ENCODE measurements at places on chromosomes 13 and 19.

DNA sequence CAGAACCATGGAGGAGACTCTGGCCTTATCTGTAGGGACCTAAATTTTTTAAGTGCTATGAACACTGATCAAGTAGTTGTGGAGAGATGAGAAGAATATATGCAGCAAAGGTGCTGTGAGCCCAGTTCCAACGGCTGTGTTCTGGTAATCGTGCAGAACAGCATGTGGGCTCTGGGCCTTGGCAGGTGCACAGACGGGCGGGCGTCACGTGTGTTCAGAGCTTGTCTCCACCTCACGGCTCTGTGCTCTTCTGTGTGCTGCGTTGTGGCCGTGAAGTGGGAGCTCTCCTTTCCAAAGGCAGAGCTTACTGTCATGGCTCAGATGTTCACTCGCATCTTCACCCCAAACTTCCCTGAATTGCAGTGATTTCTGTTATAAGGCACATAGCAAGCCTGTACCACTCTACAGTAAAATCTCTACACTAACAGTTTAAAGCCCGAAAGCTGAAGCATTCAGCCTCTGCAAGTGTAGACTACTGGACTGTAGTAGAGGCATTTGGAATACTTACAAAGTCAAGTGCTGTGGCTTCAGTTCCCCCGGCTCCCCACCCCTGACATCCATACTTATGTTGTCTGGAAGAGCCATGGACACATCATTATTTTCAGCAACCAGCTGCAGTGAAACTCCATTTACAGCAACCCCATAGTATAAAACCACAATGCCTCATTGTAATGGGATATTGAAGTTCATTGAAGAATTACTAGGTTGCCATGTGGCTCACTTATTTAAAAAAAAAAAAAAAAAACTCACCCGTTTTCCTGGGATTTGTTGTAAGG, 27.5 kb upstream of the TEX29 start:
- DNase-seq = no peak

DNA sequence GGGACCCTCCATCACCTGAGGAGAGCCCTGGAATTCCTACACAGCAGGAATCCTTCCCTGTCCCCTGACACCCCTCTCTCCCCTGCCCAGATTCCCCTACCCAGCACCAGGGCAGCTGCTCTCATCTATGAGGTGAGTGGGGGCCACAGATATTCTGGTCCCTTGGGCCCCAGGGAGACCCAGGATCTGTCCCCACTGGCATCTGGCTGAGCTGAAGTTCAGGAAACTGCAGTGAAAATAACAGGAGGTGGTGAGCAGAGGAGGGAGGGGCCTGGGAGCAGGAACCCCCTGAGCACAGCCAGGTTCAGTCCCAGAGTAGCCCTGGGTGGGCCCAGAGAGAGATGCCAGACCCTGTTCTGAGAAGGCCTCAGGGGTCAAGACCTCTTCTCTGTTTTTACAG, 10.1 kb downstream of the CEACAM21 start:
- DNase-seq = no peak

DNA sequence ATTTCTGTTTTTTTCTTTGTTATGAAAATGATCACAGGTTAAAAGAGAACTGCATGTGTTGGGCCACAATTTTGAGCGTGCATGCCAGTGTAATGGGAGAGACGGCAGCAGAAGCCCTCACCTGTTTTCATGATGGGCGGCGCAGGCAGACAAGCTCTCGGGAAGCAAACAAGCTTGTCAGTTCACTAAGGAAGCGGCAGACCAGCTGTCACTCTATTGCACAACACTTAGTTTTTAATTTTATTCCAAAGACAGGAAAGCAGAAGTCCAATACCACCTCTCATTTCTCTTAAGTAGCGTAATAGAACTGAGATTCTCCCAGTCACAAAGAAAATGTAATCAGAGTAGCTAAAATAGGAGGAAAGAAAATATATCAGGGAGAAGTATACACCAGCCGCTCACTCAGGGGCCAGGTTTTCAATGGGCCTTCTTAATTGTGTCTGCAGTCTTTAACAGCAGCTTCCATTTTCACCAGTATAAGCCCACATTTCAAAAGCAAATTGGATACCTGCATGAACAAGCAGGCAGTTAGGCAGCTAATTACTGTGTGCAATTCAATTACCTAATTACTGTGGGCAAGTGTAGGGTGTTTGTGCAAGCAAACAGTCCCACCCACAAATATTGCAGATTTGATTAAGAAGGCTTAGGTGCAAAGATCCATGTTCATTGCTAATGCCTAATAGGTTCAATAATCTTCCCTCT, 711.4 kb downstream of the DIAPH3 start:
- no peak for DNase-seq

DNA sequence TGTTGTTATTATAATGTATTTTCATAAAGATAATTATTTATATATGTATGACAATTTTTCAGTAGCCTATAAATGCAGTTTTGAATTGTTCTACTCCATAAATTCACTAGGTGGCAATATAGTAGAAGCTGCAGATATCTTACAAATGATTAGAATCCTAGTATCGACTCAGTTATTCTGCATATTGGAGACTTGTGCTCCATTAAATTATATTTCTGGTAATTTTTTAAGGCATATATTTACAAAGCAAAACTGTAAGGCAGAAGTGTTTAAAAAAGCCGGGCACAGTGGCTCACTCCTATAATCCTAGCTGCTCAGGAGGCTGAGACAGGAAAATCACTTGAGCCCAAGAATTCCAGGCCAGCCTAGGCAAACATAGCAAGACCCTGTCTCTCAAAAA, 58.7 kb downstream of the DPY19L3 start:
- no peak for DNase-seq

DNA sequence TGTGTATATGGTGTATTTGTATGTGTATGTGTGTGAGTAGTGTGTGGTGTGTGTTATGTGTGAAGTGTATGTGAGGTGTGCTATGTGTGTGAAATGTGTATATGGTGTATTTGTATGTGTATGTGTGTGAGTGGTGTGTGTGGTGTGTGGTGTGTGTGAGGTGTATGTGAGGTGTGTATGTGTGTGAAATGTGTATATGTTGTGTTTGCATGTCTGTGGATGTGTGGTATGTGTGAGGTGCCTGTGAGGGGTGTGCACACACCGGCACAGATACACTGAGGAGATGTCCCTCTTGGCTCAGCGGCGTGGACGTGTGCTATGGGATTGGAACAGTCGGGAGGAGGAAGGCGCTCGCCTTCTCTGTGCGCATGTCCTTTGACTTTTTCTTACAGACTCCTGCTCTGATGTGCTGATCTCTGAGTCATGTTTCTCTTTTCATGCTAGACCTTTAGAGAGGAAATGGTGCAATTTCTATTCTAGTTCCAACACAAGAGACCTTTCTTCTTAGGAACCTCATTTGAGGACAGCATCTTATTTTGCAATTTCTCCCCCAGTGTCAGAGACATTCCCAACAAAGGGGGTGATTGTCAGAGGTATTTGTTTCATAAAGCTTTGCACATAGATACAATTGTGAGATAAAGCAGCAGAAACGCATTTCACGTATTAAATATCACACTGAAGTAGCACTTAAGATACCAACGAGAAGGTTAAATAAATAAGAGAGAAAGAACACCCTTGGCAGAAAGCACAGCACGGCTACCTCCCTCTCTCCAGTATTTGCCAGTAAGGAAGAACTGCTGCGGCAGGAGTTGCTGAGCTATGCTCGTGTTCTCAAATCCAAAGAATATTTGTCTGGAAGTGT, 11.3 kb upstream of the TNFRSF19 start:
- peak; percentile 76 for DNase-seq

DNA sequence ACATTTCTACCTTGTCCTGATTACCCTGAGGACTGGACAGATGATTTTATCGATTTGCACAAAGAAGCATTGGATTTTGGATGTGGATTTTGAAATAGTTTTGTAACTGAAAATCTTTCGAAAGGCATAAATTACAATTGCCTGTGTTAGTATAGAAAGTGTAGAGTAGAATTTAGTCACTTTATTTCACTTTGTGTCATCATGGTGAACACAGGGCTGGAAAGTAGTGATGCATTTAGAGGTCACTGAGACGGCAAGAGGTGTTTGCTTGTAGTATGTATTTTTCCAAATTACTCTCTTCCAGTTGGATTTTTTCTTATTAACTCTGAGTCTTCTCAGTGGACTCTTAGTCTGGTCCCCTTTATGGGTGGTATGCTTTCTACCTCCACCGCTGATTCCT, 326.0 kb downstream of the NALCN start:
- no peak for DNase-seq

DNA sequence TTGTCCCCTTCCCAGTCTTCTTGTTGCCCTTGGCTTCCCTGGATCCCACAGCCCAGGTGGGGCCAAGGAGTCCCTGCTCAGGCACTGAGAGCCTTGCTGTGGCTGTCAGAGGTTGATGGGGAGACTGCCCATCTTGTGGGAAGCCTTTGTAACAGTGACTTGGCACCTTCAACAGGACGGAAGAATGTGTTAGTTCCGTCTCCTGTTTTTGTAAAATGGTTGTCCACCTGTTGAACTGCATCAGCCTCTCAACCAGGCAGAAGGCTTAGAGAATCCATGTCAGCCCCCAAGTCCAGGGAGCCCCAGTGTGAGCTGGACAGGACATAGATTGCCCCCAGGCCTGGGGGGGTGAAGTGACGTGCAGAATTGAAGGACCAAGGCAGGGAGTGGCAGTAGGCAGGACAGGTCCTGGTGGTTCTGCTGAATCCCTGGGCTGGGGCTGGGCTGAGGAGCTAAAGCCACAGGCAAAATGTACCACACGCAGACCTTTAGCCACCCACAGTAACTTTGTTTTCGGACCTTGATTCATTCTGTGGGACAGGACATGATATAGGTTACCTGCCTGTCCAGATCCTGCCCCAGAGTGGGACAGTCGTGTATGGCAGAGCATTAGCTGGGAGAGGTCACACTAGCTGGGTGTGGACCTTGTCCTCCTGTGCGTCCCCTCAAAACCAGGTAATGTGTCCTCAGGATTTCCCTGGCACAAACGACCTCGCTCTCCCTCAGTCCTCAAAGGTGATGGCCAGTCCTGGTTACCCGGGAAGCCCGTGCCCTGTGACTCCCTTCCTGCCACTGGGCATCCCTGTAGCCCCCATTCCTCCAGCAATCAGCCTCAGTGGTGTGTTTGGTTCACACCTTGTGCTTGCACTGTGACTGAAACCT, 47.0 kb downstream of the GATAD2A start:
- no peak for DNase-seq

GRCh38 chr13:48000559-48001113, 437 bp downstream of the SUCLA2 start:
- no peak for DNase-seq

- no peak for DNase-seq
These were observed 200.4 kb downstream of the KLF12 start for GRCh38 chr13:73933795-73934194.

DNA sequence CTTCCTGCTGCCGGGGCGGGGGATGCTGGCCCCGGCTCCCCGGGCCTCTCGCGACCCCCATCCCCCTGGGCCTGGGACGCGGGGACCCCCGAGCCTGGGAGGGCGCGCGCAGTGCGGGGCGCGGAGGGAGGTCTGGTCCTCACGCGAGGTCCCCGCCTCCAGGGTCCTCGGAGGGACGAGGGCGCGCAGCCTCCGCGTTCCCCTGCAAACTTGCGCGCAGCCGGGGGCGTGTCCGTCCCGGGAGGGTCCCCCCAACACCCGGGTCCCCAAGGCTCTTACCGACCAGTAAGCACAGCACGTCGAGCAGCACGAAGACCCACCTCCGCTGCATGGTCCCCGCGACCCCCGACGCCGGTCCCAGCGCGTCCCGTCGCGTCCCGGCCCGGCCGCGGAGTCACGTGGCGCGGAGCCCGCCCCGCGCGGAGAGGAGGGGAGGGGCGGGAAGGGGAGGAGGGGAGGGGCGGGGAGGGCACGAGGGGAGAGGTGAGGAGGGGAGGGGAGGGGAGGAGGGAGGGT, at the start of gene PLPP2:
Gene PLPP2 (minus strand): TSS at position 398 of the 516 bp plus-strand sequence. CDS start 67 bp downstream, at position 331.
- no peak for DNase-seq

DNA sequence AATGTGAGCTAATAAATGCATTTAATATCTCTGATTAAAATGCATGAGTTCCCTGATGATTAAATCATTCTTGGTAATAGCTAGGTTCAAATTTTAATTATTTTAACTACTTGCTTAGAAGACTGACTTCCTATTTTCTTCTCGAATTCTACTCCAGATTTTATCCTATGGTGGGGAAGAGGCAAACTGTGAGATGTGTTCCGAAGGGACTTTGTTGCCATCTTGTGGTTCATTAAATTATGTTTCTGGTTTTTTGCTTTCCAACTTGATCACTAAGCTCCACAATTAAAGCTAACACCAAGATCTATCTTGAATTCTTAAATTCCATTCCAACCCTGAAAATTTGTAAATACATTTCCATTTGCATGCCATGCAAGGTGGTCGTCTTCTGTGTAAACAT, 538.4 kb upstream of the PCDH20 start:
- DNase-seq = no peak

- DNase-seq = no peak
These were observed 18.9 kb downstream of the MBNL2 start for GRCh38 chr13:97240788-97241734.

DNA sequence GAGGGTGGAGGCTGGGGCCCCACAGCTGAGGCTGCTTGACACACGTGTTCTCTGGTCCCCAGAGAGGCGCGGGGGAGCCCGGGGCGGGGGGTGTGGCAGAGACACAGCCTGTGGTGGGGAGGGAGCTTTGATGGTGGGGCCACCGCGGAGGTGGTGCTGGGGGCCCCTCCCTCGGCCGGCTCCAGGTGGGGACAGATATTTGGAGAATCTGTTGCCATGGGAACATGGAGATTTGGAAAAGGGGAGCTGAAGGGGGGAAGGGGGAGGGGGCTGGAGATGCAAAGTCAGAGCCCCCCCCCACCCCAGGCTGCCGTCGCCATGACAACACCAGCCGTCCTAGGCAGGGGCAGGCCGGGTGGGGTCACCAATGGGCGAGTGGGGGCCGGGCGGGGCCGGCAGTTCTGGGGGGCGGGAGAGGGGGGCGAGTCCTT, 1.2 kb downstream of the PRKCG start:
- no peak for DNase-seq

GRCh38 chr19:38070573-38070972, 153.4 kb downstream of the DPF1 start:
- peak; percentile 5 for DNase-seq

GRCh38 chr13:27005556-27005955, 166.1 kb downstream of the USP12 start:
- DNase-seq = no peak

DNA sequence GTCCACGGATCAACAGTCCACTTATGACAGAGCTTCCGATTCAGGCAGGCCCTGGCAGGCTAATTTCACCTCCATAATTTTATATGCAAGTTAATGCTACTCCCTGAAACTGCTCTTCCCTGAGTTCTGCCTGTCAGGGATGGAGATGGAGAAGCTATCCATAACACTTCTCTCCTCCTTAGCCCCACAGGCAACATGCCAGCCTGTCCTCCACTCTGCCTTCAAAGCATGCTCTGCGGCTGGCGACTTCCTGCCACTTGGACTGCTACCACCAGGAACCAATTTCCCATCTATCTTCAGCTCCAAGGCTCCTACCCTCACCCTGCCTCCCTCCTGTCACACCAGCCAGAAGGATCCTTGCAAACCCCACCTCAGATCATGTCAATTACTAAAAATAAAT, 35.4 kb downstream of the GSX1 start:
- no peak for DNase-seq

Measured in AG09309 (cell line).